ENCODE measurements at places on chromosomes 5 and 9.
A peak's percentile ranks its signal among the peaks of the same experiment; 100 is the strongest.

DNA sequence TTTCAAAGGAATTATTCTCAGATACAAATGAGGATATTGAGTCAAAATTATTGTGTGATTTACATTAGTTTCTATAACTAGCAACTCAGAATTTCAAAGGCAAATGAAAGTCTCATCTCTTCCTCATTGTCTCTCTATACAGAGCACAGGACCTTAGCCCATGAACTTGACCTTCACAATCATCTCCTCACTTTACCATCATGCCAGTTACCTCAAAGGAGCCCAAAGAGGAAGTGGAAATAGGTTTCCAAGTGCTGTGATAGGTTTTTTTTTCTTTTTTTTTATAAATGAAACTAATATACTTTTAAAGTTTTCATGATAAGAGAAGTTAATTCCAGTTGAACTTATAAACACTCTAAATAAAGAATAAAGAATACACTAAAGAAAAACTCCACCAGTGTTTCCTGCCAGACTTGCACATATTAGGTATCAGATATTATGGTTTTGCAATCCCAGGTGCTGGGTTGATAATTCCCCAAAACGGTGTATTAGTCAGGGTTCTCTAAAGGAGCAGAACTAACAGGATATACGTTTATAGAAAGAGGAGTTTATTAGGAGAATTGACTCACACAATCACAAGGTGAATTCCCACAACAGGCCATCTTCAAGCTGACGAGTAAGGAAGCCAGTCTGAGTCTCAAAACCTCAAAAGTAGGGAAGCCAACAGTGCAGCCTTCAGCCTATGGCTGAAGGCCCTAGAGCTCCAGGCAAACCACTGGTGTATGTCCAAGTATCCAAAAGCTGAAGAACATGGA lies 50.1 kb upstream of the ADAMTS16 start:
- no peak for DNase-seq

DNA sequence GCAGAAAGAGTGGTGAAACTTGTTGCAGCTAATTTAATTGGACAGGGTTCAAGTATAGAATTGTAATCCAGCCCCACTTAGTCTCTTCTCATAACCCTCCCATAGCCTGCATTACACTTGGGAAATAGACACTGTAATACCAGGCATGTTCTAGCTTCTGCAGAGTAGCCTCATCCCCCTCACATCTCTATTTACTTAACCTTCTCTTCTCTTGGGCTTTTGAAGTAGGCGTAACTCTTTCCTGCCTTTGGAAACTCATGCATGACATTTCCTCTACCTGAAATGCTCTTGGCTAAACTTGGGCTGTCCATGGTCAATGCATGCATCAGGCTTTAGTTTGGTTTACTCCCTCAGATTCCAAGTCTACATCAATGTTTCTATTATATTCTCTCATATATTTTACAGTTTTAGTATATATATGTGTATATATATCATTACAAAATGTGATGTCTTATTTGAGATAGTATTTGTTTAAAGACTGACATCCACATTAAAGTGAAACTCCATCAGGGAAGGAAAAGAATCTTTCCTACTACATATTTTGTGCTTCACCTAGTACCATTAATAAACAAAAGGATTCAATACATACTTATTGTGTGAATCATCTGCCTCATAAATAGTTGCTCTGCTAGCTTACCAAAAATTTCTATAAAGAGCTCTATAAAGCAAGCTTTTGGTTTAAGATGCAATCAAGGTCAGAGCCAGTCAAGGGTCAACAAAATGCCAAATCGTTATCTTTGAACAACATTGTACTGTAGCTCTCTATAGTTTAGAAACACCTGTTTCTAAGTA lies 1158.0 kb downstream of the MAT2B start:
- DNase-seq = no peak

DNA sequence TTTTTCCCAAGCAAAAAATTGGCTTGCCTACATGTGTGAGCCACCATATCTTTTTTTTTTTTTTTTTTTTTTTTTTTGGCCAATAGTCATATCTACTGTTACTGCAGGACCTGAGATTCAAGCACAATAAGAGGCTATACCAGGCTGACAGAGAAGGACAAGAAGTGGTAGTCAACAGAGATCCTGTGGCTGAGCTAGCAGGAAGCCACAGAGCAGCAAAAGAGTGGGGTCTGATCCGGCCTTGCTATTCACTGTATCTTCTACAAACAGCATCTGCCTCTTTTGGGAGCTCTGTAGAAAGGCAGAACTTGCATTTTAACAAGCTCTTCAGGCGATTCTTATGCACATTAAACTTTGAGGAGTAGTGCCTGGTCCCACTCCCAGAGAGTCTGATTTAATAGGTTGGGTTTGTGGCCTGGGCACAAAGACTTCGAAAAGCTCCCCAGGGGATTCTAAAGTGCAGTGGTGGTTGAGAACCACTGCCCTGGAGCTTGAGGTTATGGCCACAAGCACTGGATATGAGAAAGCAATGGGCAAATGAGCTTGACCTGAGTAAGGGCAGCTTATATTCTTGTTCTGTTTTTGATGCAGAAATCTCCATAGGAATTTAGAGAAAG lies 162.8 kb downstream of the PIK3R1 start:
- DNase-seq = no peak

GRCh38 chr9:12980085-12980851 lies 205.4 kb downstream of the LURAP1L start:
- DNase-seq = no peak

DNA sequence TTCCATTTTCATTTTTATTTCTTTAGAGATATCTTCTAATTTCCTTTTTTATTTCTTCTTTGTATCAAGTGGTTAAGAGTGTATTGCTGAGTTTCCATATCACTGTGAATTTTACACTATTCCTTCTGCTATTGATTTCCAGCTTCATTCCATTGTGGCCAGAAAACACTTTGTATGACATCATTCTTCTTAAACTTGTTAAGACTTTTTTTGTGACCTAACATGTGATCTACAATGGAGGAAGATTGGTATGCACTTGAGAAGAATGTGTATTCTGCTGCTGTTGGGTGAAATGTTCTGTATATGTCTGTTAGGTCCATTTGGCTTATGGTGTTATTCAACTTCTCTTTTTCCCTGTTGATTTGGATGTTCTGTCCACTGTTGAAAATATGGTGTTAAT lies 274.2 kb upstream of the PUM3 start:
- no peak for DNase-seq

DNA sequence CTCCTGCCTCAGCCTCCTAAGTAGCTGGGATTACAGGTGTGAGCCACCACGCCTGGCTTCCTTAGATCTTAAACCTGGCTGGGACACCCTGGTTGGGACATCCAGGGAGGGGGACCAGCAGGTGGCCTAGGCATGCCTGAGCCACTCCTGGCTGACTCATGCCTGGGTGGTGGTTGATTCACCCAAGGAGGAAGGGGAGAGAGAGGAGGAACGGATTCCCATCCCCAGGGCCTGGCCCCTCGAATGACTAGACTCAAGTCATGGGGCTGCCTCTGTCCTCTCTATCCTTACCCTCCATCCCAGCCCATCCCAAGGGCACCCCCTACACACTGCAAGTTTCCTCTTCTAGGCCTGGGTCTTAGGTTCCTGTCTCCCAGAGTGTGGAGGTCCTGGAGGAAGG lies 12.7 kb downstream of the EEIG1 start:
- peak; percentile 30 for DNase-seq

GRCh38 chr5:150352244-150353031 lies 5.1 kb upstream of the TCOF1 start:
- DNase-seq = no peak
